ENCODE measurements at places on chromosomes 7 and 10.

- no peak for DNase-seq
These were observed 36.8 kb downstream of the KIFBP start for GRCh38 chr10:69025370-69025896.

DNA sequence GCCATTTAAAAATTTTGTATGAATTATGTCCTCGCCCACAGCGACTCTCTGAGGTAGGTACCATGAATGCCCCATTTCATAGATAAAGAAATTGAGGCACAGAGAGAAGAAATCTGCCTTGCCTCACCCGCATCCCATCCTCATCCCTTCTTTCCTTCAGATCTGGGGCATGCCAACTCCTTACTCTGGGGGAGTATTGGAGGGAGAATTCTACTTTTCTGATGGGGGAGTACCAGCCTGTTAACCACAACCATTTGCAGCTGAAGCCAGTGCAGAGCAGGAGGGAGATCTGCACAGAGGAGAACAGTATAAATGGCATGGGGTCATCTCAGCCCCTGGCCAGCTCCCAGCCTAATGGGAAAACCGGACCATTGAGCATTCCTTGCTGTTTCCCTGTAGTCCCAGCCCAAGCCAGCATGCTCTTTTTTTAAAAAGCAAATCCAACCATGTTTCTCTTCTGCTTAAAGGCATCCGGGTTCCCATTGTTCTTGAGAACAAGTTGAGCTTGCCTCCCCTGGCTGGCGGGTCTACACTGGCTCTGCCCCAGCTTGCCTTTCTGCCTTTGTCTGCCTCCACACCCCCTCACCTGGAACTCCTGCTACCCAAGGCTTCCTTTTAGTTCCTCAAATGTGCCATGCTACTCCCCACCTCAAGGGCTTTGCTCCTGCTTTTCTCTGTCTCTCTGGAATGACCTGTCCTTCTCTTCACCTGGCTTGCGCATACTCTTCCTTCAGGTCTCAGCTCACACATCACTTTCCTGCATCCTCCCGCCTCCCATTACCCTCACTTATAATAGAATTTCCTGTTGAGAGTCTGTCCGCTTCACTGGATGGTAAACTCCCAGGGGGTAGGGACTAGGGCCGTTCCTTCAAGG lies 8.8 kb upstream of the ZNF503 start:
- no peak for DNase-seq

- DNase-seq: no peak
These were observed 9.4 kb downstream of the CNNM2 start for GRCh38 chr10:102927311-102928010.

DNA sequence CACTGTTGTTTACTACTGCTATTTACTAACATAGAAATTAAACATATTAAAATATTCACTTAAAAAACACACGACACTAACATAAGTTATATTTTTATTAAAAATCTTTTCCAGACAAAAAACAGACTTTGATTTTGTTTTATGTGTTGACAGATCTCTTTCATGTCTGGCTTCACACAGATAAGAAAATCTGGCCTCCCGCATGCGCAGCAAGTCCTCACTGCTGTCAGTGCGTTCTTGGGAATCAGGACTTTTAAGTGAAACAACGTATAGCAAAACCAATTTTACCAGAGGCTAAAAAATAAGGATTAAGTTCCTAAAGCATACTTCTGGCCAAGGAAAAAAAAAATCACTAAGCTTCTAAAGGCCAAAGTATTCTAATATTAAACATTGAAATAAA lies 1.2 kb upstream of the IDI1 start:
- DNase-seq: no peak

- no peak for DNase-seq
These were observed 138.0 kb downstream of the CDH23 start for GRCh38 chr10:71534568-71535194.

DNA sequence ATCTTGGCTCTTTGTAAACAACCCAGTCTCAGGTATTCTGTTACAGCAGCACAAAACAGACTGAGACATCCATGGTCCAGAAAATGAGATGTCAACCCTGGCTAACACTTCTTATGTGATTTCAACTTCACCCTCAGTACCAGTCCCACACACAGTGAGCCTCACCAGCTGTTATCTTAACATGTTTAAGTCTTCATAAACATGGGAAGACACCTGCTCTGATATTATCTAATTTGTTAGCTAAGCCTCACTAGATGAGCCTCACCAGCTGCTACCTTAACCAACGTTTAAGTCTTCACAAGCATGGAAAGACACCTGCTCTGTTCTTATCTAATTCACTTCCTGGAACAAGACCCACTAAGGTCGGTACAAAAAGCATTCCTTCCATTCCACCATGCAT lies 130.8 kb downstream of the CALN1 start:
- no peak for DNase-seq

DNA sequence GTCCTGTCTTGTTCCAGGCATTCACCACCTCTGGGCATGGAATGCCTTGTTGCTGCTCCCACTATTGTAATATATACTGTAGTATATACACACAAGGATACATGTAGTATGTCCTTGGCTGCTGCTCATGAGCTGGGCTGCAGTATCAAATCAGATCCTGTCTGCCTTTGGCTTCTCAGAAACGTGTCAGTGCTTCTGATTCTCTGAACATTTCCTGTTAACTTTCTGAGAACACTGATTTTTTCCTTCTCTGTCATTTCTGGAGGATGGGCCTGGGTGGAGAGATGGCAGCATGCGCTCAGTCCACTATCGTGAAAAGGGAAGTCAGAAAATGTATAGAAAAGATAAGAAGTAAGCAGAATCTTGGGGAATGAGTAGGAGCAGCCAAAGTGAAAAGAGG lies 12.2 kb downstream of the SFTPA2 start:
- no peak for DNase-seq

GRCh38 chr10:24518411-24518810 lies 205.3 kb downstream of the ARHGAP21 start:
- DNase-seq: no peak

DNA sequence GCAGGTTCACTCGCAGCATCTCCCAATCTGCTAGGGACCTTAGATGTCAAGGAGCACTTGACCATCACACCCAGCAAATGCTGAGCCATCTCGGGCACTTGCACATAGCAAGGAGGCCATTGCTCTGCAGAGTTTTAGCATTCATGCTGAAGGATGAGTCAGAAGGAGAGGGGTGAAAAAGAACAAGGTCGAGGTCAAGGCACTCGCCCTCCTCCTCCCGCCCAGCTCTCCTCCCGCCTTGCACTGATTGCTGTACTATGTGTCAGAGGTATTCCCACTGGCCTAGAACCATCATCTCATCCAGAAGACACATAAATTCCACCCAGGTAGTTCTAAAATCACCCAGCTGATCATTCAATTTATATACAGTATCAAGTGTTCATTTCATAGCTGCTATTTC lies 255.1 kb upstream of the SP4 start:
- DNase-seq: no peak

GRCh38 chr10:1308173-1308961 lies 252.2 kb downstream of the WDR37 start:
- no peak for DNase-seq

DNA sequence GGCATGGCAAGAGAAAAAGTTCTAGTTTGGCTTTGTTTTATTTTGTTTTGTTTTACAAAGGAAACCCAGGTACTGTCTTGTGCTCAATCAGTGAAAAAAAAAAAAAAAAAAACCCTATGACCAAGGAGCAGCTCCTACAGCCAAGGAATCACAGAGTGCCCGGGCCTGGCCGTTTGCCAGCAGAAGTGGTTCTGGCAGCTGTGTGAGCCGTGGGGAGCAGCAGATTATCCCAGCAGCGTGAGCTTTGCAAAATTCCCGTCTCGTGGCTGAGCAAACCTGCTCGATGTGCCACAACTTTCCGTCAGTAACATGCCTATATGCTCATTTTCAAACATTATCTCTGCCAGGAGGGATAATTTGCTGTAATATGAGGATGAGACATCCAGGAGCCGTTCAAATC lies 293.7 kb downstream of the POU6F2 start:
- no peak for DNase-seq

DNA sequence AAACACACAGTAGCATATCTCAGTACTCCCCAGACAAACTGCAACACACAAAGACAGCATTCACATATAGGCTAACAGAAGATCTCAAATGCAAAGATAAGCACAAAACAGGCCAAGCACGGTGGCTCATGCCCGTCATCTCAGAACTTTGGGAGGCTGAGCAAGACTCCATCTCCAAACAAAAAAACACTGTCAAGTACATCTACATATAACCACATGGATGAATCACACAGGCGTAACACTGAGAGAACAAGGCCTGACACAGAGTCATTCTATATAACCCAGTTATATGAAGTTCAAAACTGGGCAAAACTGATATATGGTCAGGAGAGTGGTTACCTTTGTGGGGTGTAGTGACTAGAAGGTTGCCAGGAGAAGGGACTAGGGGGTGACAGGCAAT lies 506.4 kb downstream of the KCNMA1 start:
- no peak for DNase-seq

GRCh38 chr7:107332488-107333269 lies 137.2 kb upstream of the GPR22 start:
- DNase-seq: no peak

GRCh38 chr7:15743926-15744480 lies 57.5 kb upstream of the MEOX2 start:
- DNase-seq: no peak
